Glomerular endothelial cell (primary cell): ENCODE measurements at places on chromosomes 2 and 18. TPM values are rescaled to one million over a fixed set of nuclear protein-coding genes. Genes with fewer than 3 reads are reported as not detected.

- no peak for DNase-seq
Measured at GRCh38 chr2:29417630-29418029, 302.4 kb downstream of the CLIP4 start.

Gene PMAIP1
- total RNA-seq, result 45.2 and 55.7 TPM in 2 replicates

Gene TCF7L1
- 6.8 and 16.7 TPM in 2 replicates for total RNA-seq

Gene ALPG
- total RNA-seq, result not detected in 2 replicates

- DNase-seq, result no peak
Measured at GRCh38 chr2:209311948-209312347, 111.9 kb upstream of the MAP2 start.

- no peak for DNase-seq
Measured at GRCh38 chr2:222241128-222241870, 57.5 kb downstream of the PAX3 start.

Gene ZNF892
- total RNA-seq, result 3.9 and 6.4 TPM in 2 replicates

Gene SPP2
- total RNA-seq, result not detected in 2 replicates

- no peak for DNase-seq
Measured at GRCh38 chr2:63589148-63589958, 590 bp downstream of the MDH1 start.

- DNase-seq, result no peak
Measured at GRCh38 chr2:19205983-19206533, 152.4 kb downstream of the OSR1 start.

DNA sequence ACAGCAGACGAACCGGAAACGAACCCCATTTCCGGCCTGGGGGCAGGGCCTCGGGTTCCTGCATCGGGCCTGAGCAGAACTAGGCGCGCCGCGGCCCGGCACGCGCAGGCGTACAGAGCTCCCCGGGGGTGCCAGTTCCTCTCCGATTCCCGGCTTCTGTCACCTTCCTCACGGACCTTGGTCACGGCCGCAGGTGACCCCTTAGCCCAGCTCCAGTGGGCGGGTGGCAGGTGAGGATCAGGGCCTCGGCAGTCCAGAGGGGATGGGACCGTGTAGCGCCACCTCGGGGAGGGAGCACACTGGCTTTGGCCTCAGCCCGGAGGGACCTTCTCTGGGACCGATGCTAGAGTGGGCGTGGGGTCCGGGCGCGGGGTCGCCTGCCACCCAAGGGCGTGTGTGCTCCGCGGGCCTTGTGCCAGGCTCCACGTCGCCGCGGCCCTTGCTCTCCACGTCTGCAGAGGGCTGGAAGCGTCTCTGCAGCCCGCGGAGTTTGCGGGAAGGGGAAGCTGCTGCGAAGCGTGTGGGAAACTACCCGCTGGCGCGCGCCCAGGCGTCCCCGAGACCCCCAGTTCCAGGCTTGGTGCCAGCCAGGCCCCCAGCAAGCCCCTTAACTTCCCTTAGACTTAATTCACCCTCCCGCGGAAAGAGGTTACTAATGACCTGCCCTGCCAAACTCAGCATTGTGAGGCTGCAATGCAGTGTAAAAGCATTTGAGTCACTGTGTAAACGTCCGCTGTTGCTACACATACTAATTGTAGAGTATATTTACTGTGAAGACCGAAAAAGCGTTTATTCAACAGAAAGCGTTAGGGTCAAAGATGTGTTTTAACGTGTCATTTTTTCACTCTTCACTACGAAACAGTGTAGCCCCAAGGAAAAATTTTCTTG lies at the start of gene TRAPPC12:
TSS of gene TRAPPC12 (plus strand) at position 48 of the 888 bp plus-strand sequence. CDS start 7,930 bp downstream, outside the sequence.
- no peak for DNase-seq

DNA sequence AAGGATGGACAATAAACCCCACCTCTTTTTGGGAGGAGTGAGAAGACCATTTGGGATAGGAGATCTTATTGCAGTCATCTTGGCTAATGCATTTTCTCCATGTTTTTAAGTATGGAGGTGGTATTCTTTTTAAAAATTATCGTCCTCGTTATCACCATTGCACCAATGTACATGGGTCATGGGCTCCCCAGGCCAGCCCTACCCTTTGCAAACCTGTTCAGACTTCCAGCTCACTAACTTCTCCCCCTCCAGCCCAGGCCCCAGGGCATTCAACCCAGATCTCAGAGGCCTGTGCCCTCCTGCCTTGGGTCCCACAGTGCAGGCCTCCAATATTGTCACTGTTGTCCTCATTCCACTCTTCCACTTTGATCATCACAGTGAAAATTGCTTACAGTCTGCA lies 68.4 kb downstream of the BCL2L11 start:
- DNase-seq, result no peak

Gene FTCDNL1
- 1.3 TPM in 1 of 2 replicates, not detected in the other for total RNA-seq

DNA sequence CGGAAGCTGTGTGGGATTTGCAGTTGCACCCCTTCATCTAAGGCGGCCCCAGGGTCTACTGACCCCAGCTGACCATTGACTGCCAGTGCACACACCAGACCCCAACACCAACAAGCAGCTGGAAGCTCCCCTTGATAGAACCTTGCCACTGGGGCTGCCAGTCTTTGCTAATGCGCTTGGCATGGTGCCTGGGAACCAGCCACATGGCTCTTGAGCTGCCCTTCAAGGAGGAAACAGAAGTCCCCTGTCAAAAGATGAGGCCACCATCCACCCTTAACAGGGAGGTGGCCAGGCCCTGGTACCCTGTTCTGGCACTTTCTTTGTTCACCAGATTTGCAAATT lies 8.6 kb downstream of the ALPI start:
- no peak for DNase-seq

GRCh38 chr2:233481368-233482142 lies 85.0 kb downstream of the USP40 start:
- no peak for DNase-seq

DNA sequence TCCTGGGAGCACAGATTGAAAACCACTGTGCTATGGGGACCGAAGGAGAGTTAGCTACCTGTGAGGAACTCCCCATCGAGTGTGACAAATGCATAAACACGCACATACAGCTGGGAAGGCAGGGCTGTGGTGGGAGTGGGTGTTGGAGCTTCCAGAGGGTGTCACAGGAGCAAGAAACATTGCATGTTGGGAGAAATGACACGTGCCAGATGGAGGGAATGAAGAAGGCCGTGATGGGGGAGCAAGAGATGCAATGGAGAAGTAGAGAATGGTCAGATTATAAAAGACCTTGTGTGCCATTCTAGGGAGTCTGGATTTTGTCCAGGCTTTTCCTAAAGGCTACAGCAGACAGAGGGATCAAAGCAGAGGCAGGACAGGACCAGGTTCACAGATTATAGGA lies 91.1 kb upstream of the NDUFV2 start:
- DNase-seq, result no peak

Gene LINC00305
- total RNA-seq, result 2.6 TPM in 1 of 2 replicates, not detected in the other

- DNase-seq, result no peak
Measured at GRCh38 chr2:224520064-224520463, 65.1 kb downstream of the CUL3 start.

DNA sequence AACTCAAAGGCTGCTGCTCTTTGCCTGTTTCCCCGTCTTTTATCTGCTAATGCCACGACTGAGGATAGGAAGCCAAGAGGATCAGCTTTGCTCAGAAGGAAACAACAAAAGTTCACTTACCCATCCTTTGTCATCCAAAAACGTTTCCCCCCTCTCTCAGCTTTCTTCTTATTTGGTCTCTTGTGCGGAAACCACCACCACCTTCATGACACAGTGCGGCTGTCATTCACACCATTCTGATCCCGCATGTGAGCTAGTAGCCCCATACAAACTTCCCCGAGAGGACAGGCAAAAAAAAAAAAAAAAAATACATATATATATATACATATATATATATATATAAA lies 656 bp downstream of the LRRTM4 start:
- no peak for DNase-seq

Gene CLEC4F
- total RNA-seq, result 0.18 TPM in 1 of 2 replicates, not detected in the other

- no peak for DNase-seq
Measured at GRCh38 chr2:37477921-37478320, 133.5 kb downstream of the QPCT start.

DNA sequence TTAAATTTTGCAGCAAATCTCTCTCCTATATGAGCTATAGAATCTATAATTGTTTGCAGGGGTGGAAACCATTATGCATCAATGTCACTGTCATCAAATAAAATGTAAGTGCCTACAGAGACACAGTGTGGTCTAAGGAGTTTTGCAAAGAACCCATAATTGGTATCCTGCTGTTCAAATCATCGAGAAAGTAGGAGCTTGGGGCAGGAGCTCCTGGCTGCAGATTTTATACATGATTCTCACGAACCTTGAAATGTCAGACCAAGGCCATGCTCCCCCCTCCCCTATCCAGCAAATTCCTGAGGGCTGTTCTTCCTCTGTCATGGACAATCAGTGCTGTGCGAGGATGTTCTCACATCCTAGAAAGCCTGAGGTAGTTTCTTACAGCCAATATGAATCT lies 119.5 kb upstream of the CYRIA start:
- DNase-seq, result no peak

DNA sequence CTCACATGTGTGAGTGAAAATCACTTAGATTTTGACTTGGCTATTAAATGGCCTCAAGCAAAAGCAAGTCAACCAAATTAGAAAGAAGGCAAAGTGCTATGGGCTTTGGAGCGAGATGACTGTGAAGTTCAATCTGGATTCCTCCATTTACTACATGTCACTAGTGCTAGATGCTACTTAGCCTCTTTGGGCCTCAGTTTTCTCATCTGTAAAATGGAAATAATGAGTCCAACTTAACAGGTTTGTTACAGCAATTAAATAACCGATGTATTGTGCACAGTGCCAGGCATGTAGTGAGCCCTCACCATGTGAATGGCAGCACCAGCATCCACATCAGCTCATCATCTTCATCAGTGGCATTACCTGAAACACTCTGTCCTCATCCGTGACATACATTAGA lies 376.3 kb downstream of the MTX2 start:
- no peak for DNase-seq

Gene ABCA12
- total RNA-seq, result 0.12 and 0.29 TPM in 2 replicates

DNA sequence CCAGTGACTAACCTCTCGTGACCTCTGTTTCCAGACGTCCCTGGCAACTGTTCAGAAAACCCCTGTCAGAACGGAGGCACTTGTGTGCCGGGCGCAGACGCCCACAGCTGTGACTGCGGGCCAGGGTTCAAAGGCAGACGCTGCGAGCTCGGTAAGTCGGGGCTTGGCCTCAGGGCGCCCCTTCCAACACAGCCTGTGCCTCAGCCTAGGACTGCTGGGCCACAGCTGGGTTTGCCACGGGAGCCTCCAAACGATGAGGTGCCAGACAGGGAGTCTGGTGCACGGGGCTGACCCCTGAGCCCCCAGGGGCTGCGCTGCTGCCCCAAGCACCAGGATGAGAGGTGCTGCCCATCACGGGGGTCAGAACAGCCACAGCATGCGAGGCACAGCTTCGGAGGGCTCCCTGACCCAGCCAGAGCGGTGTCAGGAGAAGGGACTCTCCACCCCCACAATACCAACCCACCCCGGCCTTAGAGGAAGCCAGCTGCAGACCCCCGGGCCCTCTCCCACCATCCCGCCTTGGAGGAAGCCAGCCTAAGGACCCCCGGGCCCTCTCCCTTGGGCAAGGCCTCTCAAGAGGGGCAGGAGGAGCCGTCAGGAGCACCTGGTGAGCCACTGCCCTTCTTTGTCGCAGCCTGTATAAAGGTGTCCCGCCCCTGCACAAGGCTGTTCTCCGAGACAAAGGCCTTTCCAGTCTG lies 20.3 kb downstream of the MTERF4 start:
- DNase-seq, result no peak

DNA sequence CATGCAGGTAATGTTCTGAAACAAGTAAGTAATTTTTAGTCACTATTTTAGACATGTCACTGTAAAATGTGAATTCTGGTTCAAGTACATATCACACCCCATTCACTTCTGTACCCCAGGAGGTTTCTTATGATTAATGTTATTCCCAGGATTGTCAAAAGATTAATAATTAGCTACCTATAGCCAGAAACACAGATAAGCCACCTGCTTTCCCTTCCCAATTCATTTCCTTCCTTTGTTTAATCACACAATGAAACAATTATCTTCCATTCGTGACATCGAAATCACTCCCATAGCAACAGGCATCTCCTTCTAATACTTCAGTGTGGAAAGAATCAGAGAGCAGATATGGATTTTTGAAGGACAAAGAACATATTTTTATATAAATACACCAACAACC lies 1650.3 kb upstream of the CELF4 start:
- no peak for DNase-seq

Gene CRYBA2
- total RNA-seq, result not detected in 2 replicates

- DNase-seq, result no peak
Measured at GRCh38 chr18:79396431-79397246, 909 bp downstream of the NFATC1 start.

- no peak for DNase-seq
Measured at GRCh38 chr2:88400037-88400767, 52.3 kb downstream of the FOXI3 start.

DNA sequence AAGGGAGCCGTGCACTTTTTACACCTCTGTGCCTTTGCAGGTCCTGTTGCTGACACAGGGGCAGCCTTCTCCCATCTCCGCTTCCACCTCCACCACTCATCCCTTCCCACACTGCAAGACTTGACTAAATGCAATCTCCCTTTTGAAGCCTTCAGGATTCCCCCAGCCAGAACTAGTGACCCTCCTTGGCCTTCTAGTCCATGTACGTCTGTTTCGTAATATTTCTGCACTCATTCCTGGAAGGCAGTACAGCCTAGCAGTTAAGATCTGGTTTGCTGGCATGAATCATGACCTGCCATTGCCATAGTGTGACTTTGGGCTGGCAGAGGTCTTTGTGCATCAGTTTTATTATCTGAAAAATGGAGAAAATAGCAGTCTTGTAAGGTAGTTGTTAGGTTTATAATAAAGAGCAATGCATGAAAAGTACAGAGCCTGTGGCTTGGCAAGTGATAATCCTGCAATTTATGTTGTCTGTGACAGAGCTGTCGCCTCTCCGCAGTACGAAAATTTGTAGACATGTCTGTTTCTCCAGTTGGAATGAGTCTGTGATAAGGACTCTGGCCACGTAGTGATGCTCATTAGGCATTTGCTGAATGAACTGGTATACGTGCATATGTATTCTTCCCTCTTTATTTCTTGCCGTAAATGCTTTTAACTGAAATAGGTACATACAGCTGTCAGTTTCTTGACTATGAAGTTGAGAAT lies 36.7 kb downstream of the NCK2 start:
- no peak for DNase-seq

- DNase-seq, result no peak
Measured at GRCh38 chr2:64819774-64820688, 166.3 kb upstream of the SERTAD2 start.

DNA sequence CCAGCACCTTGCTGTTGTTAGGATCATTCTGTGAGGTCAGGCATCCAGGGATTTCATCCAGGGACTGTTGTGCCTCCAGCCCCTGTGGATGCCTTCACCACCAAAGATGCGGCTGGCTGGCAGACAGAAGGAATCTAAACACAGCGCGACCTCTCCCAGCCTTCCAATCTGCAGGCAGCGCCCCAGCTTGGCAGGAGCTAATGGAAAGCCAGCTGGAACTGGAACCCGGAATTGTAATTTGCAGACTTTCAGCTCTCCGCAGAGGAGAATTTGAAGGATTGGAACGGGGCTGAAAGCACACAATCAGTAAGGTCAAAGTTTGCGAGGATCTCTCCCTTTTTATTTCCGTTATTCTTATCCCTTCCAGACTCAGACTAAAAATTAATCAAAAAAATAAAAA lies 127.8 kb downstream of the TRIB2 start:
- no peak for DNase-seq
